ENCODE measurements at places on chromosomes 5 and 9.

- DNase-seq = no peak
These were observed 58.2 kb downstream of the F2RL2 start for GRCh38 chr5:76565009-76565408.

- no peak for DNase-seq
These were observed 190.4 kb downstream of the DRD1 start for GRCh38 chr5:175253597-175253996.

DNA sequence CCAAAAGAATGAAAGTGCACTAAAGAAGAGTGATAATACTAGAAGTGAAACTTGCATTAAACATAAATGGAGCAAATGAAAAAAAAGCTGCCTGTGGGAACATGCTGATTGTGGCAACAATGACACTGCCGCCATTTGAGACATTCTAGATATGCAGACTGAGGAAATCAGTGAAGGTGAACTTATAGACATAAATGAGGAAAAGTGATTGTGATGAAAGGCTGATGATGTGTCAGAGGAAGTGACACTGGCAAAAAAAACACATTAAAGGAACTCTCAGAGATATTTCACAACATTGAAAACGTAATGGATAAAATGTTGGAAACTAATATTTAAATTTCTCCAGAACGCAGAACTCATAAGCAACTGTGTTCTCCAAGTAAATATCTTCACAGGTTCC is 1.2 kb downstream of the ERCC8 start:
- no peak for DNase-seq

DNA sequence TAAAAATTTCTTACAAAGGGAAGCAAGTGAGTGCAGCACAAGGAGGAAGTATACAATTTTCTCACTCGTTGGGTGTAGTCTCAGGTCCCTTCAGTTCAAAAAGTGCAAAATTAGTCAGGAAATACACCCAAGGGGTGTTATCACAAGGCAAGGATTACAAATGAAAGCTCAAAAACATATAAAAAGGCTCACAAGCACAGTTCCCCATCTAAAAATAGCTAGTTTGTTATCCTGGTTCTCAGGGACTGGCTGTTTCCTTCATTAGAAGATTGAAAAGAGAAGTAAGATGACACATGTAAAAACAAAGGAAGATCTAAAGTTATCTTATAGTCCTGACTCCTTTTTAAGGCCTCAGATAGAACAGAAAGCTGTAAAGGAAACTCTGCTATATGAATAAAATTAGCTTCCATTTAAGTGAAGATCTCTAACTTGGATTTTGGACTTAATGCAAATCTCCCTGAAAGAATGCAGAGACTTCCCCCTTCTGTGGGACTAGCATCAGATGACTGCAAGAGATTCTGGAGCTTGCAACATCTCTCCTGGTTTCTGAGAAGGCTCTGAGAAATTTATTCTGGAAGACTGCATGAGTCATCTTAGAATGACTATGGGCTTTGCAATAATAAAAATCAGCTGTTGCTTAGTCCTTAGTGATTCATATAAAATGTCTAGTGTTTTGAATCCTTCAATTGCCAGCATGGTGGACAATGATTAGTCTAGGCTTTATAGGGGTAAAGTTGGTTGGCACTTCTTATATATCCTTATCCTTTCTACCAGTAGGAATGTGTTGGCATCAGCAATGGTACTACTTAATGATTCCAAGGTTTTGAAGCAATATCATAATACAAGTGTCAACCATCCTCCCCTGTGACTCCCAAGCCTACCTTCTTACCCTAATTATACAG is 25.4 kb downstream of the DAB2 start:
- DNase-seq = no peak

DNA sequence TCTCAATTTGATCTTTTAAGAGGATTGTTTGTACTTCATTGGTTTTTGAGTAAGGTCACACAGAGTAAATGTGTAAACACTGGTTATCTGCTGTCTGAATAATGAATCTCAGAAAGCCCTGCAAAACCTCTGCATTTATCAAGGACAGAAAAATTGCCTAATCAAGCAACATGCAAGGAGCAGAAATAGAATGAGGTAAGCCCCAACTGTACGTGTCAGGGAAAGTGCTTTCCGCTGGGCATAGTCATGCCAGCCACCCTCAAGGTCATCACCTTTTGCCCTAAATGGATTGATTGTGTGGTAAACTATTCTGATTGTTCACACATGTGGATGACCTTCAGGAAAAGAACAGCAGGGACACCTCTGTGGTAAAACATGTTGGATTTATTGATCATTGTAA is 376.9 kb upstream of the KCNN2 start:
- DNase-seq = no peak
